ENCODE measurements at places on chromosomes 4 and X.

- no peak for DNase-seq
Measured at GRCh38 chrX:130990723-130991122, 67.4 kb upstream of the ARHGAP36 start.

GRCh38 chr4:184893801-184894571, 68.2 kb upstream of the ACSL1 start:
- no peak for DNase-seq

- DNase-seq = no peak
Measured at GRCh38 chr4:163535657-163536056, 41.2 kb downstream of the TMA16 start.

GRCh38 chrX:63275127-63275526, 76.0 kb downstream of the SPIN4 start:
- no peak for DNase-seq

GRCh38 chr4:125492957-125493356, 178.2 kb downstream of the FAT4 start:
- no peak for DNase-seq

DNA sequence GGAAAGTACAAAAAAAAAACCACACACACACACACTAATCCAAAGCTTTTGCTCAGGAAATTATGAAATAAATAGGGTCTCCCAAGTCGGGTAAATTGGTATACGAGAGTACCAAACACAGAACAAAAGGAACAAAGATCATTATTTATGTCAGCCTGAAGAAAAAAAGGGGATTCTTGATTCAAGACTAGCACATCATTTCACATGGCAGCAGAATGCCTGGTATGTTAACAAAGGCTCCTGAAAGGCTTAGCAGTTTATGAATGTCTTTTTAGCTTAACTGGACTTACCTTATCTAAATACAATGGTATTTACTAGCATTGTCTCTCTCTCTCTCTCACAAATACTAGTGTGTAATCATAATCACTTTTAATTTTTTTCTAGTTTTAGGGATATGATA, 11.3 kb downstream of the RAP2C start:
- DNase-seq = no peak

DNA sequence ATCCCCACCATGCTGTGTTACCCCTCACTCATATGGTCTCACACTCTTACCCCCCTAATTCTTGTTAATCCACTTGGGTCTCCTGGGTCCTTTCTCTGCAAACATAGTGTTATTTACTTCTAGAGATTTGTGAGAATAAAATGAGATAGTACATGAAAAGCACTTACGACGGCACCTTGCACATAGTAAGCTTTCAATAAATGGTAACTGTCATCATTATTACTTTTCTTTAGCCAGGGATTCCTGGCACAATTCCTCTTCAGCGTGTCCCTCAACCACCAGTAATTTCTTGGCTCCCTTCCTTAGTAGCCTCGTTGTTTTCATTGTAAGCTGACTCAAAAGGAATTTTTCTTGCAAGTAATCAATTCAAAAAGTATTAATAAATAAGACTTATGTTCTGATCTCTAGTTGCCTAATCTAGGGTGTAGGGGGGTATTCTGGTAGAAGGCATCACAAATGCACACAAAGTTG, 30.1 kb upstream of the RBMX start:
- no peak for DNase-seq

- DNase-seq = no peak
Measured at GRCh38 chr4:3340038-3340699, 47.3 kb downstream of the RGS12 start.

- DNase-seq = no peak
Measured at GRCh38 chr4:125736057-125736456, 421.3 kb downstream of the FAT4 start.

GRCh38 chr4:147491086-147491485, 10.2 kb downstream of the EDNRA start:
- DNase-seq = no peak

GRCh38 chr4:40438384-40439026, 103.4 kb downstream of the CHRNA9 start:
- DNase-seq = no peak

DNA sequence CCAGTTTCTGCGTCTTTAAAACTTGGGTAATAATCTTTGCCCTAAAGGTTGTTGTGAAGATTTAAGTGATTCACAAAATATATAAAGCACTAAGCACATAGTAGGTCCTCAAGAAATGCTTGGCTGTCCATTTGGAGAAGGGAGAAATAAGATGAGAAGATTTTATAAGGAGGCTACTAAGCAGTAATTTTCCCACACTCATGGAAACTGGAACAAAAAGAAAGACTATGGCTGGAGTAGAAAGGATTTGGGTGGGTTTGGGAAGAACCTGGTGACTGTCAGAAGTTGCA, 47.0 kb downstream of the PRPS1 start:
- no peak for DNase-seq

GRCh38 chrX:141641138-141641537, 51.6 kb downstream of the SPANXA2 start:
- no peak for DNase-seq

- DNase-seq = no peak
Measured at GRCh38 chr4:31139767-31140166, 419.6 kb downstream of the PCDH7 start.

- no peak for DNase-seq
Measured at GRCh38 chr4:101005659-101006058, 341.7 kb downstream of the PPP3CA start.

DNA sequence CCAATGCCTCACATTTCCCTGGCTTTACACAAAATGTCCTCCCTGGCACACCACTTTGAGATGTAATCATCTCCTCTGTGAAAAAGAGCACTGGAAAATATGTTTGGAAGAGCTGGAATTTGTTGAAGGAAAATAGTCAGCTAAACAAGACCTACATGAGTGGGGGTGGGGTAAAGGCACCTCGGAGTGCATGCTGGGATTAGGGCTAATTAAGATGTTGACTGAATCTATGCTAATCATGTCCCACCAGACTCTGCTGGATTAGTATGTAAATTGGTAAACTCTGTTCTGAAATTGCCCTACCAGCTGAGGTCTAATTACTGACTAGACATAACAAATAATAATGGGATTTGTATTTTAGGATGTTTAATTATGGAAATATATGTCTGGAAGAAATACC, 46.8 kb upstream of the MID1 start:
- DNase-seq = no peak

DNA sequence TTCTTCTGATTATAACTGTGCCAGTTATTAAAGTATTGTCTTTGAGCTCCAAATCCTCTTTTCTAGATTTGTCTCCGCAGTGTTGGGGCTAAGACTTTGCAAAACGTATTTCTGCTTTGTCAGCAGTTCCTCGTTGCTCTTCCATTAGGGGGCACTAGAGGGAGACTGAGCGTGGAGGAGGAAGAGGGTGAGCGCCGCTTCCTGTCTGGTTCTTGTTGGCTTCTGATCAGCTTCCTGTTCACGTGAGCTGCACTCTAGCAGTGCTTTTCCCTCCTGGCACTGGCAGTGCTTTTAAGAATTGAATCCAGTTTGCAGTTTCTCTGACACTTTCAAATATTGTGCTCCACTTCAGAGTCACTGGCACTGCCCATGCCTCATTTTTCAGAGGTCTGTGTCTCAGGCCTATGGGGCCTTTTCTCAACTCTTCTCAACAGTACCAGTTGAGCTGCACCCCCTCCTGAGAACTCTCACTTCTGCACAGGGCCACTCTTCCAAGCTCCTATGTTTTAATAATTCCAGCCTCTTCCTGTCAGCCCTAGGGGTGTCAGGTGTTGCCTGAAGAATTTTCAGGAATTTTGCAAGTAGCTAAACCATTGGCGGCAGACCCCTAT, 54.4 kb upstream of the LCORL start:
- DNase-seq = peak; percentile 24

- no peak for DNase-seq
Measured at GRCh38 chrX:121876305-121876704, 828.9 kb downstream of the GLUD2 start.

DNA sequence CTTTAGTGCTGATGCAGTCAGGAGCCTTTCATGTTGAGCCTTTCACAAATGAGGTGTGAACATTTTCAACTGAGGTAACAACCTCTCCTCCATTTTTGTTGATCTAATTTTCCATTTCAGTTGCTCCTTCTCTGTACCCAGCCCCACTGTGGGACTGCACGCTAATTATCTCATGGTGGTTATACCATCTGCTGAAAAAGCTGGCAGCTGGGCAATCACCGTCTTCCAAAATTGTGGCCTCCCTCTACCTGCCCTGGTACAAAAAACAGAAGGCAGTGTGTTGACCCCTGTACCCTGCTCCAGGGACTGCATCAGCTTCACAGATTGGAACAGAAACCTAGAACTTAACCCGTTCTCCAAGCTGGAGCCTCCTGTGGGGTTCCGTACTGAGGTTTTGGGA, 72.4 kb upstream of the LONRF3 start:
- no peak for DNase-seq

DNA sequence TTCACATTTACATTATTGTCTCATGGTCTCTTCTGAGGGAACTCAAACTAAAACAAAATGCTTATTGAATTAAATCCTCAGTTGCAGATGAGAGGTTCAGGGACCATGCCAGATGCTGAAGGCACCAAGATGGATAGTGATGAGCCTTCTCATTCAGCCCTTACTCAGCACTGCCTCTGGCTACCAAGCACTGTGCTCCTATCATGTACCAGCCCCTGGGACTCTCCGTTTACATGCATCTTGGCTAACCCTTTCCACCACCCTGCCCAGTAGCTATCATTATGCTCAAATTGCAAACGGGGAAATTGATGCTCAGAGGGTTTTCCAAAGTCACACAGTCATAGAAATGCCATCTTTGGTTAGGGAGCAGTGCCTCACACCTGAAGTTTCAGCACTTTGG, 22.6 kb upstream of the TMEM184C start:
- DNase-seq = no peak

DNA sequence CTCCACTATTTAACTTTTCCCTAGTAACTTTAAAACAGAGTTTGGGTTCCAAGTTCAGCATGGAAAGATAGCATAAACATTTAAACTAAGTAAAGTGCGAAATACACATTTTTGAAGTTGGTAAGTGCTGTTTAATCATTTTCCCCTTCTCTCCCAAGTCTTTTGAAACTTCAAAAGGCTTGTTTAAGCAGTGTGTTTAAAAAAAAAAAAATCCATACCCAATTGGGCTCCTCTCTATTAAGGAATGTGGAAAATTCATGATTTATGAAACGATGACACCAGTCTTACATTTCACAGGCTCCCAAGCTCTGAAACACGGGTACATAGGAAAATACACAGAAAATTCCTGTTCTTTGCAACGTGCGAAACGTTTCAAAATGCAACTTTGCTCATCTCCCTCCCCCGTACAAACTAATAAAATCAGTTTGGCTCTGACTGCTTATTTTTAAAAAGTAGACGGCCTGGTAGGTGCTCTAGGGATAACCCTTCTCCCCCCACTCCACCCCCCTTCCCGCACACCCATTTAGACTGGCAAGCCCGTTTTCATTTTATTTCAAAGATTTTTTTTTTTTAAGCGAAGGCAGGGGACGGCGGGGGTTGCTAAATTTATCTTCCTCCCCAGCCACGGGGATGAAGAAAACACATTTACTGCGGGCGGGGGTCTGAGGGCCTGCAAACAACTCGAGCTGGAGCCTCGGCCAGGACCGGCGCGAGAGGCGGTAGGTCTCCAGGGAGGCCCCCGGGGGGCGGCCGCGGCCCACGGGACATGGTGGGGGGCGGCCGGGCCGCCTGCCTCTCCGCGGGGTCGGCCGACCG, 786 bp upstream of the ZFX start:
- no peak for DNase-seq

- no peak for DNase-seq
Measured at GRCh38 chr4:113445286-113445685, 316.3 kb downstream of the CAMK2D start.

DNA sequence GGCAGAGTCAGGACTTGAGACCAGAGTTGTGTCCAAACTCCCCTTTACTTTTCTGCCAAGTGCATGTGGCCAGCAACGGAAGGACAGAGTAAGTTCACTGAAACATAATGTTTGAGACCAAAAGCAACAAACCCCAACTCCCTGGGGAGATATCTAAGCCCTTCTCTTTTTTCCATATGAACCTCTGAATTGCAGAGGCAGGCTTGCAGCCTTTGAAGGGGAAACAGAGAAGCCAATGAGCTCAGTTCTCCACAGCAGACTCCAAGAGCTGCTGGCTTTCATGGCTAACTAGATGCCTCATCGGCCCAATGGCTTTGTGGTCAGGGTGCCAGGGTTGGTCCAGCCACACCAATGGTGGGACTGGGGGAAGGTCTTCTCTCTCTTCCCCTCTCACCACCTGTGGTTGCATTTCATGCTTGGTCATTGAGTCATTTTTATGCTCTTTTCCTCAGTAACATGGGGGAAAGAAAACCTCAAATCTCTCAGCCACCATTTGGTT, 34.0 kb downstream of the STARD8 start:
- DNase-seq = no peak

GRCh38 chrX:48785186-48785539, 1.2 kb upstream of the GATA1 start:
- no peak for DNase-seq

GRCh38 chr4:13980317-13981310, 353.1 kb upstream of the BOD1L1 start:
- DNase-seq = no peak

- DNase-seq = no peak
Measured at GRCh38 chr4:168536448-168536847, 39.6 kb downstream of the PALLD start.

DNA sequence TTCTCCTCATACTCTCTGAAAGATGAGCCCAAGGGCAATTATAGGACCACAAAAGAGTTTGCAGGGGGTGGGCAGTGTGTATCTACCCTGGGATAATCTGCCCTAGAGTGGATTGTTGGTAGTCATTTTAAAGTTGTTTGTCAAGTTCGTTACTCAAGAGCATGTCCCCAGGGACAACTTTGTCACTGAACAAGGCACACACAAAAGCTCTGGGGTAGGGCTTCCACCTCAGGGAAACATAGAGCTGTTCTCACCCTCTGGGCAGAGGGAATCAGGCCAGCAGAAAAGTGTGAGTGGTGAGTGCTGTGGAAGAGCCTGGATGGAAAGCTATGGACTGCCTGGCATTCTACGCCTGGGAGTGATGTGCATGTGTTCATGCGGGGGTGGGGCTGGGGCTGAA, 23.3 kb upstream of the LEF1 start:
- DNase-seq = no peak

GRCh38 chrX:97461763-97462162, 578.1 kb downstream of the RPA4 start:
- no peak for DNase-seq

All from activated naive CD4-positive, alpha-beta T cell treated with Interleukin-2 at 50 U/mL for 16 hours (primary cell).